ENCODE measurements at places on chromosomes 6 and 20.

GRCh38 chr20:4038047-4038459 is 22.7 kb upstream of the RNF24 start:
- peak; percentile 66 for DNase-seq

- DNase-seq: no peak
Measured at GRCh38 chr6:121222656-121223055, 111.6 kb downstream of the TBC1D32 start.

- DNase-seq: no peak
Measured at GRCh38 chr6:145067430-145067829, 667.9 kb downstream of the EPM2A start.

DNA sequence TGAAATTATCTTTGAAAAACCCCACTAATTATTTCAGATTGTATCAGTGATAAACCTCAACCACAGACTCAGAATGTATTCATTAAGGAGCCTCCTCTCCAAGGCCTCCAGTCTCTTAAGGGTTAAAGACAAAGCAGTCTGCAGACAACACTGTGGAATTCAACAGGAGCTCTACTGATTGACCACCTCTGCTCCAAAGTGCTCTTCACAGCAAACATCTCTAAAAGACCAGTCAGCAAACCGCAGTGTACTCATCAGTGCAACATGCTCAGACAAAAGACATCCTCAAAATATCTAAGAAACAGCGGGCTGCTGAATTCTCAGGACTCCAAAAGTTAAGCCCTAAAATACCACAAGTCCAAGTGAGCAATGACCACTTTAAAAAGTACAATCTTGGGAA is 42.0 kb downstream of the UQCC1 start:
- DNase-seq: no peak
